CD4-positive, alpha-beta T cell (primary cell): ENCODE measurements at places on chromosomes 2 and 18.

DNA sequence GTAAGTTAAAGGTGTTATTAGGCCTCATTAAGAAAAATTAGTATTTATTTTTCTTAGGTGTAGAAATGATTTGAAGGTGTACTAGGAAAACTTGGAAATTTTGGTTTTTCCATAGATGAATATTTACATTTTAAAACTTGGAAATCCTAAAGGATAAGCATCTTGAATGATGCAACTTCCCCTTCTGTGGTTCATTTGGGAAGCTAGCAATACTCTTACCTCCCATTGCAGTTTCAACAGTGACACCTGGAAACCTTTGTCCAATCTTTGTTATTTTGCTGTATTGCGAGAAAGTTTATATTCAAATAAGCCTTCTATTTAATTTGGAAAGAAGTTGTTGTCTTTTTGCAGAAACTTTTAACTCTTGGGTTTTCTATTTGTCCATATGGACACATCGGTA is 68.5 kb downstream of the ZEB2 start:
- H3K27ac ChIP-seq = no peak overlapping the region
- H3K36me3 ChIP-seq = no peaks in the 10 kb centered on the region
- H3K4me3 ChIP-seq = no peak overlapping the region
- DNase-seq = no peak
- H3K4me1 ChIP-seq = no peaks in the 10 kb centered on the region

- no peak overlapping the region for H3K4me3 ChIP-seq
- H3K27me3 ChIP-seq = no peaks in the 10 kb centered on the region
- no peaks in the 10 kb centered on the region for H3K36me3 ChIP-seq
- peaks cover 13% of the 10 kb centered on the region for H3K4me1 ChIP-seq
- no peak overlapping the region for H3K27ac ChIP-seq
- no peak for DNase-seq
Measured at GRCh38 chr2:12457831-12458230, 258.9 kb upstream of the TRIB2 start.

GRCh38 chr2:9634133-9634532 is 3.3 kb upstream of the YWHAQ start:
- no peak for DNase-seq
- H3K27ac ChIP-seq = no peak overlapping the region
- H3K4me3 ChIP-seq = no peak overlapping the region
- peaks cover 17% of the 10 kb centered on the region for H3K4me1 ChIP-seq
- H3K27me3 ChIP-seq = no peaks in the 10 kb centered on the region

DNA sequence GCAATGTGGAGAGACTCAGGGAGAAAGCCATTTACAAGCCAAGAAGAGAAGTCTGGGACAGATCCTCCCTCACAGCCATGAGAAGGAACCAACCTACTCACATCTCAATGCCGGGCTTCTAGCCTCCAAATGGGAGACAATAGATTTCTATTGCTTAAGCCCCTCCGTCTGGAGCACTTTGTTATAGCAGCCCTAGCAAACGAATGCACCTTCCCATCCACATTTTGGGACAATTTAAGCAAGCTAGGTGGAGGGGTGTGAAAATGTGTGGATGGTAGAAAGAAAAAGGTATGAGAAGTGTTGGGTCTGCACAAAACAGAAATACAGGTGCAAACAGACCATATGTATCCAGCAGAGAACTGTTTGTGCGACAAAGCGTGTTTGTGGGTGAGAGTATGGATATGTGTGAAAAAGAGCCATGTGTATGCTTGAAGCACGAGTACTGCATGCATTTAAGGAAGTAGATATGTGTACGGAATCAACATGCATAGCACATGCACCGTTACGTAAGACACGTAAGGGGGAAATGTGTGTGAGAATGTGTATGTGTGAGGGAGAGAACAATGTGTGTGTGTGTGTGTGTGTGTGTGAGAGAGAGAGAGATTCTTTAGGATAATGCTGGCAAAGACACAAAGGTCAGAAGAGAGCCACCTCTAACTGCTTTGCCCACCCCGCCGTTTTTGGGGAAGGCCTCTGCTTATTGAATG is 13.1 kb upstream of the E2F6 start:
- H3K27ac ChIP-seq = no peak overlapping the region
- peaks cover 30% of the 10 kb centered on the region for H3K27me3 ChIP-seq
- DNase-seq = no peak
- no peak overlapping the region for H3K4me3 ChIP-seq

GRCh38 chr2:16664809-16665747 is 556 bp downstream of the CYRIA start:
- peaks cover 30% of the 10 kb centered on the region for H3K27me3 ChIP-seq
- peaks cover 25% of the 10 kb centered on the region for H3K4me1 ChIP-seq
- H3K27ac ChIP-seq = no peak overlapping the region
- H3K36me3 ChIP-seq = no peaks in the 10 kb centered on the region
- no peak for DNase-seq
- peak overlapping the region; percentile 54 for H3K4me3 ChIP-seq

- no peak overlapping the region for H3K4me3 ChIP-seq
- no peaks in the 10 kb centered on the region for H3K4me1 ChIP-seq
- H3K27me3 ChIP-seq = no peaks in the 10 kb centered on the region
- H3K36me3 ChIP-seq = peaks cover 25% of the 10 kb centered on the region
Measured at GRCh38 chr2:36912695-36913094, 53.6 kb downstream of the STRN start.

DNA sequence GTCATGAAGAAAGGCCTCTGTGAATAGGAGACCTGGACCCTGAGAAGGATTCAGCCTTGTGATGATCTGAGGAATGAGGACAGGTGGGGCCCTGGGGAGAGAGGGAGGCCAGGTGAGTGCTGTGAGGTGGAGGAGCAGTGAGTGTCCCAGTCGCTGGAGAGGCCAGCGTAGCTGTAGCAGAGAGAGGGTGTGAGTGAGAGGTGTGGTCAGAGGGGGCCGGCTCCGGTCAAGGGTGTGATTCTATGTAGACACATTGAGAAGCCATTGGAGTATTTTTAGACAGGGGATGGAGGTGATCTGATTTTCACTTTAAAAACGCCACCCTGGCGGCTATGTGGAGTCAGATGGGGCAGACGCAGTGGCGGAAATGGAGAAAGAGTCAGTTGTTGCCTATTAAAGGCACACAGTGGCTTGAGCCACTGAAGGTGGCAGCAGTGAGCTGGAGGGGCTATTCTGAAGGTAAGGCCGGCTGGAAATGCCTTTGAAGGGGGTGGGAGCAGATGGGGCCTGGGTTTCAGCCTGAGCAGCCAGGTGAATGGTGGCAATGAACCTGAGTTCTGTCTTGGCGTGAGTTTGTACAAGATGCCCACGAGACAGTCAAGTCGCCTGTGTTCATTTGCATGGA is 55.6 kb downstream of the GREB1 start:
- no peak for DNase-seq
- H3K36me3 ChIP-seq = no peaks in the 10 kb centered on the region
- H3K4me3 ChIP-seq = no peak overlapping the region

DNA sequence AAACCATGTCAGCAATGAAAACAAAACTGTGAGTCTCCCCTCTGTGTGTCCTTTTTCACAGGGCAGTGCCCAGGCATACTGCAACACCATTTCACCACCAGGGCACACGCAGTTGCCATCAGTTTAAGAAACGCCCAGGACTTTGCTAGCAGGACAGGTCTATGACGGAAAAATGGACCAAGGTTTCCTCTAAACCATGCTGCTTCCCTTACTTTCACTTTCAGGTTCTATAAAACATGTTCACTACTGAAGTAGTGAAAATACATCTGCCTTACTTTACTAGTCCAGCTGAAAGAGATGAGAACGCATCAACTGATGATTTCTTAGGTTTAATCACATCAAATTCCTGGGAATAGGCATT is 110.5 kb downstream of the TCF4 start:
- no peaks in the 10 kb centered on the region for H3K27me3 ChIP-seq
- peak overlapping the region; percentile 58 for H3K4me3 ChIP-seq
- H3K27ac ChIP-seq = no peak overlapping the region
- H3K36me3 ChIP-seq = no peaks in the 10 kb centered on the region
- peaks cover 3% of the 10 kb centered on the region for H3K4me1 ChIP-seq

GRCh38 chr2:28958689-28959088 is 22.4 kb upstream of the TOGARAM2 start:
- no peaks in the 10 kb centered on the region for H3K36me3 ChIP-seq
- peak; percentile 49 for DNase-seq
- H3K4me1 ChIP-seq = peaks cover 9% of the 10 kb centered on the region
- no peak overlapping the region for H3K4me3 ChIP-seq

GRCh38 chr2:231991664-231992063 is 30.2 kb downstream of the DIS3L2 start:
- H3K27me3 ChIP-seq = no peaks in the 10 kb centered on the region
- no peak for DNase-seq
- H3K4me1 ChIP-seq = no peaks in the 10 kb centered on the region
- H3K4me3 ChIP-seq = no peak overlapping the region
- H3K27ac ChIP-seq = no peak overlapping the region

GRCh38 chr18:22475426-22476100 is 57.8 kb upstream of the CTAGE1 start:
- H3K4me1 ChIP-seq = no peaks in the 10 kb centered on the region
- no peaks in the 10 kb centered on the region for H3K27me3 ChIP-seq

GRCh38 chr2:26202981-26203490 is 30.1 kb downstream of the GAREM2 start:
- no peak overlapping the region for H3K4me3 ChIP-seq
- no peak for DNase-seq
- no peak overlapping the region for H3K27ac ChIP-seq
- H3K27me3 ChIP-seq = no peaks in the 10 kb centered on the region

DNA sequence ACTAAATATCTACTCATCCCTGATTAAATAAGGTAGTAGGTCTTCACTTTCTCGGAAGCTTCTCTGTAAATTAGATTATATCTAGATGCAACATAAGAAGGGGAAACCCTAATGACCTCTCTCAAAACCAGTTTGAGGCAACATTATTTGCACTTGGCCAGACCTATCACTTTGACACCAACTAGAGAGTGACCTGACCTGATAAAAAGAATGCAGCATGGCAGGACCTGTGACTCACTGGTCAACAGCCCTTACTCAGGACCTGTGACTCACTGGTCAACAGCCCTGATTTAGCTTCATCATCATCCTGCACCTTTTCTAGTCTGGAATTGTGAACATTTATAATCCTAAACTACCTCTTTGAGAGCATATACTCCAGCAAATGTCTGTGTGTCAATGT is 1957.7 kb upstream of the CELF4 start:
- H3K4me1 ChIP-seq = no peaks in the 10 kb centered on the region
- H3K27me3 ChIP-seq = no peaks in the 10 kb centered on the region
- no peak overlapping the region for H3K27ac ChIP-seq

DNA sequence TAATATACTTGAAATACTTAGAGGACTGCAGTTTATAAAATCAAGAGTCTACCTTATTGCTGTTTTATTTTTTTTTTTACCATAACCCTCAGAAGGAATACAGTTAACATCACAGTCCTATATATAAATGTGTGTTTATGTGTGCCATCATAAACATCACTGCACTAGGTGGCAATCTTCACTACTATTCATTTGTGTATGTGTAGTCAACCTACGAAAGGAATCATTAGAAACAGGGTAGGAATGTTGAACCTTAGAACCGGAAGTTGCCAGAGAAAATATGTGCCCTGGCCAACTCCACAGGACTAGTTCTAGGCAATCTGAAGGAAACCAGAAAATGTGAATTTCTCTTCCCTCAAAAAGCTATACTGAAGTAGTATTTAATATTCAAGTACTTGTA is 3.4 kb downstream of the GEN1 start:
- H3K4me3 ChIP-seq = no peak overlapping the region
- no peaks in the 10 kb centered on the region for H3K36me3 ChIP-seq
- DNase-seq = no peak
- H3K4me1 ChIP-seq = peaks cover 11% of the 10 kb centered on the region

DNA sequence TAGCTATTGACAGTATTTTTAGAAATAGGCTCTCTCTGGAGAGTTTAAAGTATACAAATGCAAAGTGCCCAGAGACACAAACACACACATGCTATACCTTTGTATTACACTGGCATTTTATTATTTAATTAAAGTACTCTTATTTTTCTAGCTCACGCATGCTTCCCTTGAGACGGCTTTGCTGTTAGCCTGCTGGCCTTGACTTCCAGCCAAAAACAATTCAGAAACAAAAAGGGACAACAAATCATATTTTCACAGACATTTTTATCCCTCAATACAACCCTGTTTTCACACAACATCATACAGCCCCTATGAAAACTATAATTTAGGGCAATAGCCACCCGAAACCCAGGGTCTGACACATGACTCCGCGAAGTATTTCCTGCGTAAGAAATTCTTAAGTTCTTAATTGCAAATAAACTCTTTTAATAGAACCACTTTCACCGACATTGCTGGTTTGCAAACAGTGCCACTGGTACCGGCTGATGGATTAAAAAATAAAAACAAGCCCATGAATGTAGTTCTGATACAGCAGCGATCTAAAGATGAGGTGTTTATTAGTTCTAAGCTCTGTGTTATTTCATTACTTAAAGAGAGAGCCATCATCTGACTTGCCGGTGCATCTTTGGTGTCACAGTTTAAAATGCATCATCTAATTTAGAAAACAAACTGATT is 185.1 kb downstream of the TCF4 start:
- H3K4me3 ChIP-seq = no peak overlapping the region
- H3K36me3 ChIP-seq = no peaks in the 10 kb centered on the region
- H3K4me1 ChIP-seq = no peaks in the 10 kb centered on the region
- no peaks in the 10 kb centered on the region for H3K27me3 ChIP-seq
- H3K27ac ChIP-seq = no peak overlapping the region

- no peaks in the 10 kb centered on the region for H3K4me1 ChIP-seq
- H3K27ac ChIP-seq = no peak overlapping the region
- no peak overlapping the region for H3K4me3 ChIP-seq
- no peaks in the 10 kb centered on the region for H3K27me3 ChIP-seq
- peaks cover 5% of the 10 kb centered on the region for H3K36me3 ChIP-seq
Measured at GRCh38 chr2:47452761-47453160, 49.8 kb downstream of the MSH2 start.

- no peak overlapping the region for H3K27ac ChIP-seq
- no peak for DNase-seq
- peaks cover 34% of the 10 kb centered on the region for H3K27me3 ChIP-seq
- no peaks in the 10 kb centered on the region for H3K36me3 ChIP-seq
- H3K4me3 ChIP-seq = peak overlapping the region; percentile 60
Measured at GRCh38 chr18:22348521-22349316, 69.0 kb downstream of the CTAGE1 start.

- DNase-seq = no peak
- H3K27me3 ChIP-seq = no peaks in the 10 kb centered on the region
- no peak overlapping the region for H3K27ac ChIP-seq
- H3K4me3 ChIP-seq = no peak overlapping the region
- no peaks in the 10 kb centered on the region for H3K4me1 ChIP-seq
Measured at GRCh38 chr18:78192054-78192453, 787.6 kb upstream of the SALL3 start.
